ENCODE measurements at places on chromosomes 3 and 15. TPM values are rescaled to one million over a fixed set of nuclear protein-coding genes. Genes with fewer than 3 reads are reported as not detected.

Gene CCR9
- not detected for total RNA-seq

Gene SAMD7
- not detected for total RNA-seq

DNA sequence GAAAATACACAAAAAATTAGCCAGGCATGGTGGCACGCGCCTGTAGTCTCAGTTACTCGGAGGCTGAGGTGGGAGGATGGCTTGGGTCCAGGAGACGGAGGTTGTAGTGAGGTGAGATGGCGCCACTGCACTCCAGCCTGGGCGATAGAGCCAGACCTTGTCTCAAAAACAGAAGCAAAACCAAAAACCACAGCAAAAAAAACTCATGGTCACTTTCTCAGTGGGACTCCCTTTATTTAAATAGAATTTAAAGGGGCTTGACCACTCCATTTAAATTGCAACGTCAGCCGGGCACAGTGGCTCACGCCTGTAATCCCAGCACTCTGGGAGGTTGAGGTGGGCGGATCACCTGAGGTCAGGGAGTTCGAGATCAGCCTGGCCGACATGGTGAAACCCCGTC lies 32.8 kb downstream of the ARHGAP31 start:
- DNase-seq, result no peak

DNA sequence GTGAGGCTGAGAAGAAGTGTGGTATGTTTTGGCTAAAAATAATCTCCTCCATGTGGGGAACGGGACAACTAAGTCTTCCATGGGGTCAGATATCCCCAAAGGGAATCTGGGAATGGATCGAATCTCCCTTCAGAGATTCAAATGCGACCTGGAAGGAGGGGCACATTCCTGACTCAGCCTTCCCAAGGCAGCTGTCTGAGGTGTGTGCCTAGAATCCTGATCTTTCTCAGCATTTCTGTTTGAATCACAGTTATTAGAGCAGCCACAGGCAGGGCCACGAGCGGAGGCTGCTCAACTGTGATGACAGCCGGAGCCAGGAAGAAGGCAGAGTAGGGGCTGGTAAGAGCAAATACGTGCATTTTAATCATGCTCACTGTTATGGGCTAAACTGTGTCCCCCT lies 135.1 kb downstream of the ADAMTS17 start:
- no peak for DNase-seq

GRCh38 chr3:19103510-19103909 lies 44.8 kb upstream of the KCNH8 start:
- no peak for DNase-seq

DNA sequence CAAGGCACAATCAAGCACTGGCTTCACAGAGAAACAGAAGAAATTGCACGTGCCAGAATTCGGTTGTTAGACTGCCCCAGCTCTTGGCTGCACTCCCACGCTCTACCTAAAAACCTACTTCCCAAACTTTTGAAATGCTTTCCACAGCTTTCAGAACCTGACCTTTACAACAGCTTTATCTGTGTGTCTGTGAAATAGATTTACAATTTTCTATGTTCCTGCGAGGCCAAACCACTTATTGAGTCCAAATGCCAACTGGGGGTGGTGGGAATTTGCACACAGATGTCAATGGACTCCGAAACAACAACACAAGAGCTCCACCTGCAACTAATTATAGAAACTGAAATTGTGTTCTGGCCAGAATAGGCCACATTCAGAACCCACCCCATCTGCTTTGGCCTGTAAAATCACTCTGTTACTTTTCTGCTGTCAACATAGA lies 44.6 kb downstream of the ERC2 start:
- DNase-seq, result no peak

GRCh38 chr3:65020281-65021160 lies 332.7 kb upstream of the ADAMTS9 start:
- no peak for DNase-seq

DNA sequence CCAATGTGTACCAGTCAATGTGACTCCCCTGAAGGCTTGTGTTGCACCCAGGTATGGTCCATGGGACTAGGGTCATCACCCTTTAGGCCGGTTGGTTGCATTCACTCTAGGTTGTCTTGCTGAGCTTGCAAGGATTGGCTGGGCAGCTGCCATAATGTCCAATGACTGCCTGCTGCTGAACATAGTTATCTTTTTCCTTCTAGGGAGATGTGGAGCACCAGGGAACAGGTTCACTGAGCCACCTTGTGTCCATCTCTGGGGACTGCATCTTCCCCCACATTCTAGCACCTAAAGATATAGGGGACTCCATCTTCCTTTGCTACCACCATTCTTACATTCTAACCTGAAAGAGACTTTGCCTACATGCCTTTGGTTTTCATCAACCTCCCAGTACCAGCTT lies 580.4 kb upstream of the TBL1XR1 start:
- peak; percentile 85 for DNase-seq

DNA sequence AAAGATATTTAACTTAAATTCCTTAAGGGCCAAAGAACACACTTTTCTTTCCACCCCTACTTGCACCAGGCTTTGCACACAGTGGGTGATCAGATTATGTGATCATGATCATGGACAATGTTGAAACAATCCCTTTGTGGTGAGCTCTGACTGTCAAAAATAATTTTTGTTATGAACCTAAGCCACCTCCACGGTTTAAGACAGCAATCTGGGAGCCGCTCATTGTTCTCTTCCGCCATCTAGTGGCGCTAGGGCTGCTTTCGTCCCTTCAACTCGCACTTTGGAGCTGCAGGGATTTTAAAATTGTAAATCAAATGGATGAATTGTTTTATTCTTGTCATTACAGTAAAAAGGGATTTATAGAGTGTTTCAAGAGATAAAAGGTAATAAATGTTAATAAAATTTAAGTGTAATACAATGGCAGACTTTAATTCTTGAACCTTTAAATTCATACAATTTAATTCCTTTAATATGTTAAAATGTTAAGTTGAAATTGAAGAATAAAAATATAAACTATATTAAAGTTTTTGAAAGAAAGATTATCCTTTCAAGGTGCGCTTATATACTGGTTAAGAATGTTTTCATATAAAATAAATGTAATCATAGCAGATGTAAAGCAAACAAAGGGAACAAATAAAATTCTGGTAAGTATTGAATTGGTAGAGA lies 45.3 kb upstream of the ARL6 start:
- peak; percentile 74 for DNase-seq

DNA sequence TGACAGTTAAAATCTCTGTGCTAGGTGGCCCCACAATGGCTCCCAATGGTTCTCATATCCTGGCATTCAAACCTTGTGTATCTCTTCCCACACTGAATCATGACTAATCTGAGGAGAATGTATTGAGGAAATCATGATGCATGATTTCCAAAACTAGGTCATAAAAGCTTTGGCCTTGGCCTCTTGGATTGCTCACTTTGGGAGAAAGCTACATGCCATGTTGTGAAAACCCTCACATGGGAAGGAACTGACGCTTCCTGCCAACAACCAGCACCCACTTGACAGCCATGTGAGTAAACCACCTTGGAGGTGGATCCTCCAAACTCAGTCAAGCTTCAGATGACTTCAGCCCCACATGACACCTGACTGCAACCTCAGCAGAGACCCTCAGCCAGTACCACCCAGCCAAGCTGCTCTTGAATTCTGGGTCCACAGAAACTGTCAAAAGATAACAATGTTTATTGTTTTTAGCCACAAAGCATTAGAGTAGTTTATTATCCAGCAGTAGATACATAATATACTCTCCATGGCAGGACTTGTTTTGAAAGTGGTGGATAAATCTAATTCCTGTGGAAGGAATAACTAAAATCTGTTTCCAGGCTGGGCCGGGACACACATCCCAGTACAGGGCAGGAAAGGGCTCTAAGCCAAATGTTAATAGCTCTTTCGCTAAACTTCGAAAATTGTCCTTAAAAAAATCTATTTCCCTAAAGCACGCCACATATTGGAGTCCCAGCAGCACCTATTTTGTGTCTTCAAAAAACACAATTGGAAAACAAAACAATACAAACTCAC lies 1.0 kb upstream of the ZNF620 start:
- peak; percentile 97 for DNase-seq

All from M059J (cell line).